ENCODE measurements at places on chromosomes 3 and 15. TPM values are rescaled to one million over a fixed set of nuclear protein-coding genes. Genes with fewer than 3 reads are reported as not detected.
A peak's percentile ranks its signal among the peaks of the same experiment; 100 is the strongest.

The NBEAL2 gene
- 118 TPM for total RNA-seq

The TM4SF18 gene
- not detected for total RNA-seq

The THRB gene
- not detected for total RNA-seq

The GPR62 gene
- not detected for total RNA-seq

The DAZL gene
- total RNA-seq = 0.10 TPM

The PLSCR2 gene
- total RNA-seq = not detected

The CPN2 gene
- not detected for total RNA-seq

DNA sequence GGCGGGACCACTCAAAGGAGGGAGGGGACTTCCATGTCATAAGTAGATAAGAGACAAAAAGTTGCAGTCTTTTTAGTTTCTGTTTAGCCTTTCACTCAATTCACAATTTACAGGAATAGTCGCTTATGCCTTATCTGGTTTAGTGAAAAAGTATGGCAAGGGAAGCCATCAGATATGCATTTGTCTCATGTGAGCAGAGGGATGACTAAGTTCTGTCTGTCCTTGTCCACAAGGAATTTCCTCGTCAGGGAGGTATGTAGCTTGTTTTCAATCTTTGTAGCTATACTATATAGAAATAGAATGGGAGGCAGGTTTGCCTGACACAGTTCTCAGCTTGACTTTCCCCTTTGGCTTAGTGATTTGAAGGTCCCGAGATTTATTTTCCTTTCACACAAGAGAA, 882.8 kb downstream of the NAALADL2 start:
- no peaks in the 10 kb centered on the region for H3K4me1 ChIP-seq
- no peak overlapping the region for H3K4me3 ChIP-seq
- no peak for DNase-seq
- H3K27me3 ChIP-seq = no peaks in the 10 kb centered on the region

GRCh38 chr15:25445412-25445811, 6.6 kb upstream of the UBE3A start:
- peaks cover 1% of the 10 kb centered on the region for H3K36me3 ChIP-seq
- H3K27me3 ChIP-seq = peaks cover 3% of the 10 kb centered on the region
- no peak overlapping the region for H3K27ac ChIP-seq
- no peak for DNase-seq
- H3K4me1 ChIP-seq = no peaks in the 10 kb centered on the region
- no peak overlapping the region for H3K4me3 ChIP-seq

GRCh38 chr3:61438253-61439121, 122.9 kb upstream of the PTPRG start:
- H3K27ac ChIP-seq = no peak overlapping the region
- no peaks in the 10 kb centered on the region for H3K36me3 ChIP-seq
- H3K4me3 ChIP-seq = no peak overlapping the region
- DNase-seq = no peak

DNA sequence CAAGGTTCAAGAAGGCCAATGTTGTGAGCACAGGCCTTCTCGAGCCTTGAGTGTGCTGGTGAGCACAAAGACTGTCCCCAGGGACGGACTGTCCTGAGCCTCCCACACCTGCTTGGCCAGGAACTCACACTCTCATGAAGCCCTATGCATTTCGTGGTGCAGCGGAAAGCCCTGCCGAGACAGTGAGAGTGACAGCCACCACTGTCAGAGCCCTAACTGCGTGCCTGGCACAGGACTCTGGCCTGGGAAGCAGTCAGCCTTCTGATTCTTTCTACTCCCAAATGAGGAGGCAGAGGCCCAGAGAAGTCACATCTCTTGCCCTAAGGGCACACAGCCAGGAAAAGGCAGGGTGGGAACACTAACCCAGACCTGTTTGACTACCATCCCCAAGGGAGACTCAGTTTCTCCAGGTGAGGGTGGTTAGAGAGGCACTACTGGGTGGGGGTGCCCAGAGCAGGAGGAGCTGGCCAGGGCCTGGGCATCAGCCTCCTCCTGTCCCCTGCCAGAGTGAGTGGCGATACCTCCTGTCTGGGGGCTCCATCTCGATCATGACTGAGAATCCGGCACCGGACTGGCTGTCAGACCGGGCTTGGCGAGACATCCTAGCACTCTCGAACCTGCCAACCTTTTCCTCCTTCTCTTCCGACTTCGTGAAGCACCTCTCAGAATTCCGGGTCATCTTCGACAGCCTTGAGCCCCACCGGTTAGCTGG, 50.8 kb downstream of the SEMA3G start:
- H3K36me3 ChIP-seq = peaks cover 12% of the 10 kb centered on the region
- no peak overlapping the region for H3K4me3 ChIP-seq
- no peaks in the 10 kb centered on the region for H3K27me3 ChIP-seq
- no peak for DNase-seq

DNA sequence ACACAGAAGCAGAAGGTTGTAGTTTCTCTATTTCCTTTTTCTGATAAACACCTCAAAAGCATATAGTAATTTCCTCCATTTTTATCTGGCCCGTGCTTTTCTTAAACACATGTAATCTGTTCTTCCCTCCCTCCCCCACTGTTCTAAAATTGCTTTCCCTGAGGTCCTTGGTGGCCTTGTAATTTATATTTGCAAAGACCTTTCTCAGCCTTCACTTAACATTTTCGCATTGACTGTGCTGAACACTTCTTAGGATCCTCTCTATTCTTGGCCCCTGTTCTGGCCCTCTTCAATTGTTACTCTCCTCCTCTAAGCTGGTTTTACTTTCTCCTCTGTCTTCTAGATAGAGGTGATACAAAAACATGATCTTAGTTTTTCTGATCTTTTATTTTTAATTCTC, 28.3 kb downstream of the GAP43 start:
- H3K27me3 ChIP-seq = peaks cover 8% of the 10 kb centered on the region
- peaks cover 5% of the 10 kb centered on the region for H3K4me1 ChIP-seq
- no peak for DNase-seq
- H3K36me3 ChIP-seq = no peaks in the 10 kb centered on the region

DNA sequence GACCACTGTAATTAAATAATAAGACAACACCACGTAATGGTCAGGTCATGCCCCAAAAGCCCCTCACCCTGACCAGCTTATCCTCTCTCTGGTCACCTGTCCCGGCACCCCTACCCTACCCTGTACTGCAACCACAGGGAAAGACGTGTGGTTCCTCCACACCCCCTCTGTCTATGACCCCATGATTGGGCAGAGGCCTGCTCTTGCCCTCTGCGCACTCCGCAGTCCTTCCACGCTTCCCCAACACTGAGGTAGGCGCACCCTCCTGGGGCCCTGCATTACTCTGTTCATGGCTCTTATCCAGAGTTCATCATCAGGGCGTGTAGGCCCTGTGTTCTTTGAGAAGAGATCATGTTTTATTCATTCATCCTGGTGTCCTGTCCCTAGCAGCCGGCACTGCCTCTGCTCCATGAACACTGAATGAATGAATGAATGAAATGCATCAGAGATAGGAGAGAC, 33.8 kb downstream of the MGLL start:
- no peak overlapping the region for H3K4me3 ChIP-seq
- no peaks in the 10 kb centered on the region for H3K4me1 ChIP-seq
- no peak overlapping the region for H3K27ac ChIP-seq
- H3K27me3 ChIP-seq = peaks cover 4% of the 10 kb centered on the region

DNA sequence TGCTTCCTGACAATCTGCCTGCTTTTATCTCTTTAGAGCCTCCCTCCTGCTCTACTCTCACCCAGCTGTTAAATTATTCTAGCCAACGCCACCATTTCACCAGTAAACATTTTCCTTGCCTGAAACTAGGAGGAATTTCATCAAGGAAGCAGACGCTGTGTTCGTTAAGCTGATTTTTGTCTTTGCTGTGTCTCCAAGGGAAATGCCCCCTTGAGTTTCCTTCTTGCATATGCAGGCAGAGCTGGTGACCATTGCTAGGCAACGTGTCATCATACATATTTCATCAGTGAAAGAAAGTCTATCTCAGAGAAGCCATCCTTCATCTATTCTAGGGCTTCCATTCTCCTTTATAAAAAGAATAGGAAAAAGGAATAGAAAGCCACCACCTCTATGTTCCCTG, 87.0 kb upstream of the ST8SIA2 start:
- H3K4me3 ChIP-seq = no peak overlapping the region
- peaks cover 16% of the 10 kb centered on the region for H3K27me3 ChIP-seq
- H3K36me3 ChIP-seq = no peaks in the 10 kb centered on the region
- H3K27ac ChIP-seq = no peak overlapping the region
- no peaks in the 10 kb centered on the region for H3K4me1 ChIP-seq

GRCh38 chr15:33780011-33780768, 188.1 kb upstream of the CHRM5 start:
- H3K27ac ChIP-seq = no peak overlapping the region

GRCh38 chr3:188508454-188508853, 354.5 kb downstream of the LPP start:
- no peak for DNase-seq
- no peaks in the 10 kb centered on the region for H3K27me3 ChIP-seq
- H3K4me1 ChIP-seq = peaks cover 14% of the 10 kb centered on the region
- H3K4me3 ChIP-seq = no peak overlapping the region
- H3K36me3 ChIP-seq = peaks cover 24% of the 10 kb centered on the region

DNA sequence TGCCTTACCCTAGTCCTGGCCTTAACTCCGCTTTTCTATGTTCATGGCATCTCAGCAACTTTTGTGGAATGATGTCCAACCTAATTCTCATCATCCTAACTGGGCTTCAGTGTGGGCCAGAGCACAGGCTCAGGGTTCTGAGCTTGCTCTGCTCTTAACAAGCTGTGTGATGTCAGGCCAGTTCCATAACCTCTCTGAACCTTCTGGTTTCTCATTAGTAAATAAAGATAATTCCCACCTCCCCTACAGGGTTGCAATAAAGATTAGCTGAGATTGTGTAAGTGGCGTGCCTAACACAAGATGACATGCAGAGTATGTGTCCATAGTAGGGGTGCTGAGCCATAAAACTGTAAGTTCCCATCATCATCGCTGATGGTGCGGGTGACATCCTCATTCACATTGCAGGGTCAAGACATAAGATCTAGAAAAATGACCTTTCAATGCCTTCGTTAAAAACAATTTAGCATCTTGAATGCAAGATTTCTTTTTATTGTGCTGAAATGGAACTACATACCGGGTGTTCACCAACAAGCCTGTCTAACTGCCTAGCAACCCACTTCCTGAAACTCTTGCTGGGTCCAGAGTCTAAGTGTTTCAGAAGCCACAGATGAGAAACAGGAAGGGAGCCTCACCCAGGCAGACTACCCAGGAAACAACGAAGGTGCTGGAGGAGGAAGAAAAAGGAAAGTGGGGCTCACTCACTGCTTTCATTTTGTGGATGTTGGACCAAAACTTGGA, 36.2 kb downstream of the CDCP1 start:
- peak overlapping the region; percentile 63 for H3K27ac ChIP-seq
- H3K27me3 ChIP-seq = peaks cover 32% of the 10 kb centered on the region
- peaks cover 7% of the 10 kb centered on the region for H3K36me3 ChIP-seq
- H3K4me1 ChIP-seq = peaks cover 71% of the 10 kb centered on the region

DNA sequence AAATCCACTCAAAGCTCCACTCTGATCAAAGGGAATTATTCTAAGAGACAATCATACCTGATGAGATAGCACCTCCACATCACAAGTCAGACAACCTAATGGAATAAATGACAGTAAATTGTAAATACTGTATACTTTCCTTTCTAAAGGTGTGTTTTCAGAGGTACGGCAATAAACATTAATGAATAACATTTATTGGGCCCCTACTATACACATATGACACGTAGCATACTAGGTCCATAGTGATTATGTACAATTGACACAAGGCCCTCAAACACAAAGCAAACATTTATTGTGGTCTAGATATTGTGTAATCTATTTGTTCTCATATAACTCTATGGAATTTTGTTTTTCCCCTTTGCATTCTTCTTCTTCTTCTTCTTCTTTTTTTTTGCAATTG, 429.8 kb downstream of the FOXP1 start:
- no peak for DNase-seq
- peaks cover 18% of the 10 kb centered on the region for H3K4me1 ChIP-seq
- no peak overlapping the region for H3K4me3 ChIP-seq
- peaks cover 30% of the 10 kb centered on the region for H3K27me3 ChIP-seq

GRCh38 chr15:95598251-95598855, 732.1 kb upstream of the NR2F2 start:
- DNase-seq = no peak
- no peaks in the 10 kb centered on the region for H3K4me1 ChIP-seq
- peaks cover 2% of the 10 kb centered on the region for H3K27me3 ChIP-seq
- H3K4me3 ChIP-seq = no peak overlapping the region
- no peaks in the 10 kb centered on the region for H3K36me3 ChIP-seq

GRCh38 chr15:90085565-90085964, 16.7 kb downstream of the IDH2 start:
- H3K4me1 ChIP-seq = peaks cover 4% of the 10 kb centered on the region
- H3K27ac ChIP-seq = no peak overlapping the region
- peaks cover 44% of the 10 kb centered on the region for H3K36me3 ChIP-seq
- H3K4me3 ChIP-seq = no peak overlapping the region
- no peak for DNase-seq

DNA sequence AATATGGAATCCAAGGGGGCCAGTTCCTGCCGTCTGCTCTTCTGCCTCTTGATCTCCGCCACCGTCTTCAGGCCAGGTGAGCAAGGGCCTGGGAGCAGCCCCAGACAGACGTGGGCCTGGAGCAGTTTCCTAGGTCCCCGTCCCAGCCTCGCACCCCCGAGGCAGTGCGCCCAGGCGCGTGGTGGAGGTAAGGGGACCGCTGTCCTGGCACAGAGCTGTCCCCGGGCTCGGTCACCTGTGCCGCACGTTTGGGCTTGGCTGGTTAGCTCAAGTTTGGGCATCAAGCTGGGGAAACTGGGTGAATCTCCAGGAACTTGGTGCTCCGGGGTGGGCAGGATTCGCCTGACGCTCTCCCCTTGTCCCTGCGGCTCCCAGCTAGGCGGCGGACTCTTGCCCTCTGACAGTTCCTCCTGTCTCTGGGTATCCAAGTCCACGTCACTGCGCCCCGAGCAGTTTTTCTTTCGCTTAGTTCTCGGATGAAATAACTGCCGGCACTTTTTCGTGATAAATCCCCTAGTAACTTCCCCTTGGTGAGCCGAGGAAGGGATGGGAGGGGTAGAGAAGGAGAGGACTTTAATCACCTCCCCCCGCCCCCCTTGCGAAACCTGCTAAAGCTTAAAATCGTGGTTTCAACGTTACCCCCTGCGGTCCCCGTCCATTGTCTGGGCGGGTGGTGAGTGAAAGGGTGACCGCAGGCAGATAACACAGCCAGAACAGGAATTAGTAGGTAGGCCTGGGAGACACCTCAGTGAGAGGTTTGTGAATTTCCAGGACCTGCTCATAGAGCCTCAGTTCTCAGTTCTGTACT, 901 bp downstream of the ALCAM start:
- peak overlapping the region; percentile 90 for H3K4me3 ChIP-seq
- H3K27me3 ChIP-seq = peaks cover 22% of the 10 kb centered on the region
- peaks cover 52% of the 10 kb centered on the region for H3K4me1 ChIP-seq

- H3K27ac ChIP-seq = no peak overlapping the region
- no peaks in the 10 kb centered on the region for H3K4me1 ChIP-seq
- H3K36me3 ChIP-seq = no peaks in the 10 kb centered on the region
- H3K27me3 ChIP-seq = peaks cover 15% of the 10 kb centered on the region
- DNase-seq = no peak
Observed at GRCh38 chr15:52094811-52095584, 17.6 kb downstream of the BCL2L10 start.

- no peak overlapping the region for H3K27ac ChIP-seq
- no peak for DNase-seq
- no peak overlapping the region for H3K4me3 ChIP-seq
Observed at GRCh38 chr3:57646723-57647122, 46.2 kb downstream of the DENND6A start.
